ENCODE measurements at places on chromosomes 5 and 9.
A peak's percentile ranks its signal among the peaks of the same experiment; 100 is the strongest.

DNA sequence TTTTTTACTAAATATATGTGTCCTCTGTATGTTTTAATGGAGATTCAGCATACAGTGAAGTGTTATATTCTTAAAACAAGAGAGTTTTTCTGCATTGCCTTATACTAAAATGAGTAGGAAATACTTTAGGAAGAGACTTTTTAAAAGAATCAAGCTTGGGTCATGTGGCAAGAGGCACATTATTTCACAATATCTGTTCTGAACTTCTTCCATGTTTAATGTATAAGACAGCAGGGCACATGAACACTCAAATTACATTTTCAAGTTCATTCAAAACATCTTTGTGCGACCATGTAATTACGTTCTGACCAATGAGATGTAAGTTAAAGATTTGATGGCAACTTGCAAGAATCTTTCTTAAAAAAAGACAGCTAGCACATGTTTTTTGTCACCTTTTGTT, 1055.9 kb downstream of the NR2F1-AS1 start:
- DNase-seq = no peak

- DNase-seq = no peak
Observed at GRCh38 chr9:91898451-91899218, 51.4 kb downstream of the ROR2 start.

DNA sequence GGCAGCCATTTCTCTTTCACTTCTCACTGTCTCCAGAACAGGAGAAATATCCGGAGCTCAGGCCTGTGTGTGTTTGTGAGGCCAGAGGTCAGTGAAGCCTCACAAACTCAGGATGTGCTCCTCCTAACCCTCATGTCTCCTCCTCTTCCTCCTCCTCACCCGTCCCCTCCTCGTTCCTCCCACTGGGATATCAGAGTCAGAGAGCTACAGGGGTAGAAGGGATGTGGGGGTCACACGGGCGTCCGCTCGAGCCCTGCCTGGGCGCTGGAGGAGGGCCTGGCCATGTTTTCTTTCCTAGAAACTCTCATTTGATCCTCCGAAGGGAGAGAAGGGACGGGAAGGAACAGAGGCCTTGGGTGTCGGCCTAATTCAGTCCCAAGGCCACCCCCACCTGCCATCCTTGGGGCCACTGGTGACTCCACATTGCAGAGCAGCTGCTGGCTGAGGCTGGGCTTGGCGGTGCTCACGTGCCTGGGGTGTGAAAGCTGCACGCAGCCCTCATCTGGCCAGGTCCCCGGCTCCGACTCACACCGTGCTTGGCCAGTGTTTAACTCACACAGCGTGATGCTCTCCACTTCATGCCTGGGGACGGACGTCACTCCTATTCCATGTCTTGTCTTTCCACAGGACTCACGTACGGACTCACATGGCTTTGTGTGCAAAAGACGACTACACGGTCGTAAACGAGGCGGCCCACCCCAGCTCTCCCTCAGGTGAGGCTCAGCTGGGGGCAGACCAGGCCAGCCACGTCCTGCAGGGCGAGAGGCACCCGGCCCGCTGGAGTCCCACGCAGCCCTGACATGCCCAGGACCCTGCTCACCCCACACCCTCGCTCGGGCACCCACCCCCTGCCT, 22.6 kb upstream of the SLC6A19 start:
- DNase-seq = no peak

- DNase-seq = no peak
Observed at GRCh38 chr9:132861666-132862065, 16.4 kb downstream of the AK8 start.

DNA sequence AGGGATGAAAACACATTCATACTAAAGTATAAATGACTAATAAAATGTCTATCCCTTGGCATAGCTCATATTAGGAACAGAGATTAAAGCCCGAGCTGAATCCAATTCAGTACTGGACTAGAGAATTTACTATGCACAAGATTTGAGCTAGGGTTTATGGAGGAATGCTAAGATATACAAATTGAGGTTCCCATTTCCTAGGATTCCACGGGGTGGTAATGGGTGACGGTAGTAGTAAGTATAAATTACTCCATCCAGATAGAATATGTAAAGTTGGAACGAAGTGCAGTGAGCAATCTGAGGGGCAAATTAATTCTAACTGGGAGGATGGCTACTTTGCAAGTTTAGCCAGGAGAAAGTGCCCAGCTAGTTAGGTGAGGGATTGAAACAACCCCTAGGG, 156.5 kb downstream of the GAS1 start:
- DNase-seq = no peak

- no peak for DNase-seq
Observed at GRCh38 chr9:134178768-134179551, 14.6 kb upstream of the RNU6ATAC start.

DNA sequence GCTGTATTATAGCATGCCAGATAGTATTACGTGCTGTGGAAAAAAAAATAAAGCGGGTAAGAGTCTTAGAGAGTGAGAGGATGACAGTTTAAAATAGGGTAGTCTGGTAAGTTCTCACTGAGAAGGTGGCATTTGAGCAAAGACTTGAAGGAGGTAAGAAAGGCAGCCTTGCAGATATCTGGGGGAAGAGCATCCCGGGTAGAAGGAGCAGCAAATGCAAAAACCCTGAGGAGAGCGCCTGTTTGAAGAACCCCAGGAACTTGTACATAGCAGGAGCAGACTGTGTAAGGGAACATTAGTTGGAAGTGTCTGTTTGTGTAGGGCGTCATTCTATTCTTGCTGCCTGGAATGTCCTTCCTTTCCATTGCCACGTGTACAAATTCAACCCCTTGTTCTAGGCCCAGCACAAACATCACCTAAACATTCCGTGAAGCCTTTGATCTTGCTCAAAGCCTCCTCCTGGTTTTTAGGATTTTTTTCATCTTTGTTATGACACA, 2.6 kb downstream of the AP3S1 start:
- DNase-seq = no peak

GRCh38 chr5:115869256-115869795, 27.6 kb downstream of the AP3S1 start:
- no peak for DNase-seq

DNA sequence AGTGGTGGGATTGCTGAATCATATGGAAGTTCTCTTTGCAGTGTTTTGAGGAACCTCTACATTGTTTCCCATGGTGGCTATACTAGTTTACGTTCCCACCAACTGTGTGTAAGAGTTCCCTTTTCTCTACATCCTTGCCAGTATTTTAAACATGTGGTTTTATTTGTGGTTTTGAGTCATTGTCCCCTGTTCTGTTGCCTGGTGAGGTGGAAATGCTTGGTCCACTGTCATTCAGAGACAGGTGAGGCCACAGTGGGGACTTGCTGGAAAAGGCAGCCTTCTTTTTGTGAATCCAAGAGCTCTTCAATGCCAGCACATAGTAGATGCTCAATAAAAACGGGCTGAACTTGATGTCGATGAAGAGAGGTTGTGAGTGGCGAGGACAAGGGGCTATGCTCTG, 44.2 kb downstream of the SH3PXD2B start:
- no peak for DNase-seq

DNA sequence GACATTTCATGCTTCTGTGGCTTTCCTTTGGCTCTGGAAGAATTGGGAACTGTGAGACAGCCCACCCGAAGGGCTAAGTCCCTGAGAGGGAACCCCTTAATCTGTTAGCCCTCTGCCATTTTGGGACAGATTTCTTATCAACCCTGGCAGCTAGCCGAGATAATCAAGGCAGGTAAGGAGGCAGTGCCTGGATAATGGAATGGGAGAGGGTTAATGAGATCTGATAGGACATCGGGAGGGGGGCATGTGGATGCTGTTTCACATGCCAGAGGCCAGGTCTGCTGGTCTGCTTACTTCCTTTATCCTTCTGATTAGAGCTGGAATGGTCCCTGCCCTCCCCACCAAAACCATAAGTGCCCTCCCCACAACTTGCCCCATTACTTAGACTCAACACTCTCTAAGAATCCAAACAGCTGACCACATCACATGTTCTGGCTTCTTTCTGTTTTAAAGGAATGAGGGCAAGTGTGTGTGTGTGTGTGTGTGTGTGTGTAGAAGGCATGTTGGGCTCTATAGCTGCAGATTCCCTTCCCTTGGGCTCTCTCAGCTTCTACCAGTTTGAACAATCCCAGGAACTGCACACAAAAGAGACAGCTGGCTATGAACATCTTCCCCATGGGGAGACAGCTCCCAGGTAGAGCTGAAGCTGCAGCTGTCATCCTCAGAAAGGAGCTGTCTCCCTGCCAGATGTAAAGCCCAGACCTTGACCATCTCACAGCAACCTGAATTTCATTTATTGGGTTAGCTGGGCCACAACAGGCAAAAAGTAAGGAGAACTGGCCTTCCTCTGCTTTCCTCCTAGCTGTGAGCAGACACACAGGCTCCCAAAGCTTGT, 221.3 kb downstream of the PIK3R1 start:
- no peak for DNase-seq

- no peak for DNase-seq
Observed at GRCh38 chr9:90857091-90857490, 55.5 kb downstream of the SYK start.

GRCh38 chr5:132012371-132013005, 1.0 kb upstream of the ACSL6 start:
- DNase-seq = no peak

- no peak for DNase-seq
Observed at GRCh38 chr5:40261984-40262383, 417.7 kb upstream of the PTGER4 start.

DNA sequence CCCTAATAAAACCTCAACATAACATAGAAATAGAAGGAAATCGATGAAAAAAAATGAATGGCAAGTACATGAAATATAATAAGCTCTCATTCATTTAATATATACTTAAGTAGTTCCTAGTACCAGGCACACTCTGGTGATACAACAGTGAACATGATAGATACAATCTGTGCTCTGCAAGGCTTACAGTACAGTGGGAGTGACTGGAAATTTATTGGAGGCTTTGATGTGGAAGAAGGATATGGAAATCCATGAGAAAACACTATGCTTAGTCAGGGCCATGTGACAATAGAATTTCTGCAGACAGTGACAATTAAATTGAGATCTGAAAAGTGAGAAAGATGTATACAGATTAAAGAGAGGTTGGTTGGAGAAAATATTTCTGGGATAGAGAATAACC, 32.0 kb upstream of the IL33 start:
- DNase-seq = no peak

- DNase-seq = no peak
Observed at GRCh38 chr9:108759835-108760234, 96.0 kb downstream of the ACTL7B start.

DNA sequence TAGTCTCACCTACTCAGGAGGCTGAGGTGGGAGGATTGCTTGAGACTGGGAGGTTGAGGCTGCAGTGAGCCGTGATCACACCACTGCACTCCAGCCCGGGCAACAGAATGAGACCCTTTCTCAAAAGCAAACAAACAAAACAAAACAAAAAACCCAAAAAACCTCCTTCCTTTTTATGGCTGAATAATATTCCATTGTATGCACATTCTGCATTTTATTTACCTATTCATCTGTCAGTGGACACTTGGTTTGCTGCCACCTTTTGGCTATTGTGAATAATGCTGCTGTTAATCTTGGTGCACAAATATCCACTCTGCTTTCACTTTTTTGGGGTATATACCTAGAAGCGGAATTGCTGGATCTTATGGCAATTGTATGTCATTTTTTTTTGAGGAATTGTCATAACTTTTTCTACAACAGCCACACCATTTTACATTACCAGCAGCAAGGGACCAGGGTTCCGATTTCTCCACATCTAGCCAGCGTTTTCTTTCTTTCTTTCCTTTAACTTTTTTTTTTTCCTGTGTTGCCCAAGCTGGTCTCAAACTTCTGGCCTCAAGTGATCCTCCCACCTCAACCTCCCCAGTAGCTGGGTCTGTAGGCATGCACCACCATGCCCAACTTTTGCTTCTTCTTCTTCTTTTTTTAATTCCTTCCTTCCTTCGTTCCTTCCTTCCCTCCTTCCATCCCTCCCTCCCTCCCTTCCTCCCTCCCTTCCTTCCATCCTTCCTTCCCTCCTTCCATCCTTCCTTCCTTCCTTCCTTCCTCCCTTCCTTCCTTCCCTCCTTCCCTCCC, 30.6 kb downstream of the NKX2-5 start:
- DNase-seq = no peak

- DNase-seq = peak; percentile 24
Observed at GRCh38 chr9:125513668-125514413, 193.2 kb downstream of the MAPKAP1 start.

Measured in stimulated activated CD4-positive, alpha-beta T cell treated with anti-CD3 and anti-CD28 coated beads, Interleukin-4, amount 100 ng/mL, for 4 hours (primary cell).